ENCODE measurements at places on chromosomes 2 and 18.
A peak's percentile ranks its signal among the peaks of the same experiment; 100 is the strongest.

GRCh38 chr2:84443477-84443876, 15.6 kb downstream of the SUCLG1 start:
- no peak for DNase-seq

- no peak for DNase-seq
Measured at GRCh38 chr2:232332940-232333259, 45.7 kb upstream of the ALPP start.

DNA sequence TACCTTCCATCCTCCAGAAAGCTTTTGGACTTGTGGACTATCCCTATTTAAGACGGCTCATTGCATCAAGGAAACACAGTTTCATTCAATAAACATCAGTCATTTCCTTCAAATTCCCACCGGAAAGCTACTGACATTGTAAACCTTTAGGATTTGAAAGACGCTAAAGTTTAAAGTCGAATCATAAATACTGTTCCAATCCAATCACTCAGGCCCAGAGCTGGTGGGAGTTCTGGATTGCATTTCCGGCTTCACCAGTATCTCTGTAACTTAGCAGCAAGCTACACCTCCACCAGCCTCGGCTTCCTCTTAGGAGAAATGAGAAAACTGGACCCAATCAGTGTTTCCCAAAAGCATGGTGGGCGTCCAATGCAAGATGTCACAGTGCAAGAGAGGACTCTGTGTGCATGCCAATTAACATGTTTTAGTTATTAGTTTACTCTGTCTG, 1.6 kb downstream of the WDFY1 start:
- no peak for DNase-seq

- no peak for DNase-seq
Measured at GRCh38 chr2:215366440-215367032, 54.7 kb downstream of the ATIC start.

DNA sequence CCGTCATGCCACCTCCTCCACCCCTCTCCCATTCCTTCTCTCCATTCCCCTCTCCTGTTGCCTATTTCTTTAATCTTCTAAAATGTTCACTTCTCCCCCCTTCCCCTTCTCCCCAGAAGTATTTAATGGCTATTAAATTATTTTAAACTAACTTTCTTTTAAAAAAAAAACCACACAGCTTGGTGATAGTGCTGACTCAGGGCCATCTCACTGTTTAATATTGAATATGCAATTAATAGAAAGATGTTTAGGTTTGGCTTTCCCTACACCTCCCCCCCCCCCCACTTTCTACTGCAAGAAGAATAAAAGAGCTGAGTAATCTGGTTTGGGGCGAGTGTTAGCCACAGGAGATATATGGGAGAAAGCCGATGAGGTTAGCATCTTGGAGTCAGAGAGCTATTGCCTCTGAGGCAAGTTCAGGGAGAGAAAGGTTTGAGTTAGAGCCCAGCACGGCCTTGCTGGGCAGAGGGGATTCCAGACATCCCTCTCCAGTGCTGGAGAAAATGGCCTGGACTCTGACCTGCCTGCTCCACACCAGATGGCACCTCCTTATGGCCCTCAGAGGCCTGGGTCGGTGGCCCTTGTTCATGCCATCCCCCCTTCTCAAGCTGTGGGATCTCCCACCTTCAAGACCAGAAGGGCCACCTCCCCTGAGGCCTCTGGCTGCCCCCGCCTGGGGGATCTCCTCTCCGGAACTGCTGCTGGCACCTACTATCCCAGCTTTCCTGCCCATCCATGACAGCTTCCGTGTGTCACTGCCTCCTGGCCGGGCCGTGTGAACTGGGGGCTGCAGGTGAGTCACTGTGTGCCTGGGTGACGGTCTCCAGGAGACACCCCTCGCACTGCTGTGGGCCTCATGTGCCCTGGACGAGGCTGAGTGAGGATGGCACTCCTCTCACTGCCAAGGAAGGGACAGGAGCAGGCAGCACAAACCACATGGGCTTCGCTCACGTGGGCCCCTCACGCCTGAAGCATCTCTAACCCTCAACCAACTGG, 246.9 kb downstream of the CELF4 start:
- no peak for DNase-seq

- DNase-seq: no peak
Measured at GRCh38 chr2:211371465-211371864, 815.1 kb downstream of the CPS1 start.

DNA sequence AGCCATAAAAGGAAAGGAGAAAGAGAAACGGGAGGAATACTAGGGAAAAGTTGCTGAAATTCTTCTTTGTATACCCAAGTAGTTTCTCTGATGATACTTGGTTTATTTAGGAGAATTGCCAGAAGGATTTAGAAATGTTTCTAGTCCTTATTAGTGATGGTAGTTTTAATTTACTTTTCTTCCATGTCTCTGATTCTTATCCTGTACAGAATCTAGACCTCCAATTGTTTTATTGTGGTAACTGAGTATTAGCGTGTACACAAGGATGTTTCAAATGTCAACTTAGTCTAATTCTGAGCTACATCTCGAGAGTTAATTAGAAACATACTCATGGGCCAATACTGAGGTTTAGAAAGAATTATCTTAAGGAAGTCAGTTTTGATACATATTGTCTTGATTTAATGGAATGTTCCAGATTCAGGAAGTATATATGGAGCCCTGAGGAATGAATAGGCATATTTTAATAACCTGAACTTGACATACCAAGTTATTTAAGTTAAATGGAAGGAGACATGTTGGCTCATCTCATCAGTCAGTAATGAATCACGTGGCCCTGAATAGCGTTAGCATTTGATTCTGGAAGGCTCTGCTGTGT, 219.6 kb downstream of the LTBP1 start:
- DNase-seq: no peak

- DNase-seq: peak; percentile 47
Measured at GRCh38 chr2:127049927-127050802, 56.8 kb downstream of the BIN1 start.

GRCh38 chr2:240919786-240920782, 13.9 kb downstream of the CROCC2 start:
- DNase-seq: no peak

DNA sequence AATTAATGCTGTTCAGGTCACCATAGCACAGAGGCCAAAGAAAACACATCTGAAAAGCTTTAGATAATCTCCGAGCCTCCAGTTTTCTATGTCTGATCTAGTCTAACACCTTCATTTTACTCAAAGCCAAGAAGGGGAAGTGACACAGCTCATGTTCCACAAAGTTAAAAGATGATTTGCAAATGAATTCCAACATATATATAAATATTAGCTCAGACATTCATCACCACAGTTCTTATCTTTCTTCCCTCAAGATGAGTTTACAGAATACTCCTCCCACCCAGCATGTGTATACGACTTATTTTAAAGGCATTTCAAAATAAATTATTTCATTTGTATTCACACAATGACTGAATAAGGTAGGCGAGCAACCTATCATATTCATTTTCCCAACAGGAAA, 82.4 kb downstream of the AAK1 start:
- DNase-seq: no peak

GRCh38 chr2:201411421-201411820, 39.8 kb downstream of the TRAK2 start:
- DNase-seq: no peak

DNA sequence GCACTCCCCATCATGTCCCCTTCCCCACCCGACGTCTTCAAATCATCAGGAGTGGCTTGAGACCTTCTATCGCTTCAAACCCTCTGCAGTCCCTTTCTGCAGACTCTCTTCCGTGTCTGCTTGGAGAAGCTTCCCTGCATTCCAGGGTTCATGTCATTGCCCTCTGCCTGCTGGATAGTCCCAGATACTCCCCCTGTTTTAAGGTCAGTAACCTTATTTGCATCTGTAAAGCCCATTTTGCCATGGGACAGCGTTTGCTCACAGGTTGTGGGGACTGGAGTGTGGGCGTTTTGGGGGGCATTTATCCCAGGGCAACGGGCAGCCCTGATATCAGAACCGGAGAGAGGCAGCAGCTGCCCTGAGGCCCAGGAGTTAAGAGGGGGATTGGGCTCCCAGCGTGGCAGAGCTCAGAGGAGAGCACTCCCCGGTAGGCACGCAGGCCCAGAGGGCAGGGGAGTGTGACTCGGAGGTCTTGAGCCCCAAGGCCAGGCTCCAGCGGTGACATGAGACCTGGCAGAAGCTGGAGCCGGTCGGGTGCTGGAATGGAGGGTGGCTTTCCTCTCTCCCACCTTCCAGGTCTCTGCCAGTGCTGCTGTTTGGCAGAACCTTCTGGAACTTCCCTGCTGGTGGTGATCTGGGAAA, 73.8 kb downstream of the RTP5 start:
- no peak for DNase-seq

- no peak for DNase-seq
Measured at GRCh38 chr2:27829791-27830190, 58.3 kb downstream of the MRPL33 start.

DNA sequence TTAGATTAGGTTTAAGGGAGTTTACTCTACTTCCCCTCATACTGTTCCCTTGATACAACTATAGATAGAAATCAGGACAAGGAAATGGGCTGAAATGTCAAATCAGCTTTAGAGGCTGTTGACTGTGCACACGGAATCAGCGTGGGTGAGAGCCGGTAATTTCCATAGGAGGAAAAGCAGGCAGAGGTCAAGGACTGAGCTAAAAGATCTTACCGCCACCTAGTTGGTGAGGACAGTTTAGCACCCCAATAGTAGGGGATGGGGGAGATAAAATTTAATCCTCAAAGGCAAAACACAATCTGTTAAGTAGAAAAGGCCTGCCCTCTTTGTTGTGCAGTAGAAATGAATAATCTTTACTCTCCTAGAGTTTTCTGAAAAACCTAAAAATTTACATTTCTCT, 1154.5 kb upstream of the CHAC2 start:
- no peak for DNase-seq

GRCh38 chr2:235390108-235390815, 103.6 kb upstream of the AGAP1 start:
- DNase-seq: peak; percentile 58

GRCh38 chr18:63409301-63409700, 13.0 kb downstream of the VPS4B start:
- DNase-seq: no peak

DNA sequence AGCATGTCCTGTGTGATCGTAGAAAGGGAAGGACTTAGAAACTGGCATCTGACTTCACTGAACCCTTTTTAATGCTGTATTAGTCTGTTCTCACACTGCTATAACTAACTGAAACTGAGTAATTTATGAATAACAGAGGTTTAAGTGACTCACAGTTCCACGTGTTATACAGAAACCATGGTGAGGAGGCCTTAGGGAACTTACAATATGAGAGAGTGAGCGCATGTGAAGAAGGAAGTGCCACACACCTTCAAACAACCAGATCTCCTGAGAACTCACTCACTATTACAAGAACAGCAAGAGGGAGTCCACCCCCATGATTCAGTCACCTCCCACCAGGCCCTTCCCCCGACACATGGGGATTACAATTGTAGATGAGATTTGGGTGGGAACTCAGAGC, 811.3 kb downstream of the CPS1 start:
- DNase-seq: no peak

GRCh38 chr2:227565080-227565479, 33.6 kb upstream of the SCYGR2 start:
- DNase-seq: no peak

DNA sequence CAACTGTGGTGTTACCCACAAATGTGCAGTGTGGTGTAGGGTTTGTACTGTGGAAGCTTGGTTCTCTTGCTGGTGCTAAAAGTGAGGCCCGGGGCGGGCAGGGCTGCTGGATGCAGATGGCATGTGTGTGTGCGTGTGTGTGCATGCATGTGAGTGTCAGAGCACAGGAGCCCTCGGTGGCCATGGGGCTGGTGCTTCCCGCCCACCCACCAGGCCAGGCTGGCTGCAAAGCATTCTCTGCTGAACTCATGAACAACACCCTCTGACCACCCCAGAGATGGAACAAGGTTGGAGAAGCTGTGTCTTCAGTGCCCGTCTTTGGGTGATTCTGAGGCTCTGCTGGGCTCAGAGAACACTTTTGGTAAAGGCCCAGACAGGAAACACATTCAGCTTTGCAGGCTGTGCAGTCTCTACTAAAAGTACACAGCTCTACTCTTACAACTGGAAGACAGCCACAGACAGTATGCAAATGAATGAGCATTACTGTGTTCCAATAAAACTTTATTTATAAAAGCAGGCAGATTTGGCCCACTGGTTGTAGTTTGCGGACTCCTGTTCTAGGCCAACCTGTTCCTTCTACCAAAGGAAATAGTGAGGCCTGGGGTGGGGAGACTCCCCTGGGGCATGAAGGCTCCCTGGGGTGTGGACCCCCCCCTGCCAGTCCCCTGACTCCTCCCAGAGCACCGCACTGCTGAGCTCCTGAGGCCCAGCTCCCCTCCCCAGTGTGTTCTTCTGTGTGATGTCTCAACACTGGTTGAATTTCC, 225.3 kb upstream of the HDAC4 start:
- DNase-seq: peak; percentile 37

DNA sequence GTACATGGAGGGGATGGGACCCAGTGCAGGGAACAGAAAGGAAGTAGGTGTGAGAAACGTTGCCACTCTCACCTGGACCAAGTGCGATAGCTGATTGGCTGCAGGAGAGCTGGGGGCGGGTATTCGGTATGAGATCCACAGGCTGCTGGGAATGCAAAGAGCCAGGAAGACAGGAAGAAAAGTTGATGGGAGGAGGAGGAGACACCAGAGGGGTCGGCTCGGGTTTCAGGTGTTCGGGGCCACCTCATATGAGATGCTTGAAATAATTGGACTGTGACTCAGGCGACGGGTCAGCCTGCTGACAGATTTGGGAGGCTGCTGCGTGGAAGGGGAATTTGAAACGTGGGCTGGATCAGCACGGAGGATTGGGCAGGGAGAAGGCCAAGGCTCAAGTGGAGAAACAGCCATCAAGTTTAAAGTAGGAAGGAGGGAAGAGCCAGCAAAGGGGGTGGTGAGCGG, 65.1 kb downstream of the MRPS9 start:
- DNase-seq: no peak

DNA sequence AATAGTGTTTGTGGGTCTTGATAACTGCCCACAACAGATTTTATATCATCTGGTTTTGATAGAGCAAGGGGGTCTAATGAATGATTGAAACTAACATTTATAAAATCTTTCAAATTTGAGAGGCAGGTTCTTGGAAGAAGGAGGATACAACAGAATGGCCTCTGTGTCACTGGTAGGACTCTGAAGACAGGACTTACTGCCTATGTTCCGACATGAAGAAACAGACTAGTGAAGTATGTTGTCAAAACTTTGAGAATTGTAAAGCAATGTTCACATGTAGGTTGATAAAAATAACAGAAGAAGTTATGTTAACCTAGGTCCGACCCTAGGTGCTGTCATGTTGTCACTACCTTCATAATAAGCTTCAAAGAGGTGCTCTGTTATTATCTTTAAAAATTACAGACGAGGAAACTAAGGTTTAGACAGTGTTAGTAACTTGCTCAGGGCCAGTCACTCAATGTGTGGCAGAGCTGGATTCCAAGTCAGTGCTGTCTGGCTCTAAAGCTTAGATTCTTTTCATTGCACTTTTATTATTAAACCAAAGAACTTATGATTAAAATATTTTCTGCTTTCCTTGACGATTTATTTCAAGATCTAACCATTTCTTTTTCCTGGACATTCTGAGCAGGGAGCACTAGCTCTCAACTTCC, 146.2 kb downstream of the RPIA start:
- DNase-seq: no peak

GRCh38 chr2:85368921-85369320, 14.4 kb downstream of the ELMOD3 start:
- DNase-seq: no peak

GRCh38 chr2:200756618-200757321, 54.9 kb upstream of the BZW1 start:
- DNase-seq: no peak
